Activated CD8-positive, alpha-beta memory T cell treated with anti-CD3 and anti-CD28 coated beads for 1 hour (primary cell): ENCODE measurements at places on chromosomes 7 and 10.

GRCh38 chr7:74275401-74275881, 13.8 kb upstream of the CLIP2 start:
- DNase-seq: no peak

DNA sequence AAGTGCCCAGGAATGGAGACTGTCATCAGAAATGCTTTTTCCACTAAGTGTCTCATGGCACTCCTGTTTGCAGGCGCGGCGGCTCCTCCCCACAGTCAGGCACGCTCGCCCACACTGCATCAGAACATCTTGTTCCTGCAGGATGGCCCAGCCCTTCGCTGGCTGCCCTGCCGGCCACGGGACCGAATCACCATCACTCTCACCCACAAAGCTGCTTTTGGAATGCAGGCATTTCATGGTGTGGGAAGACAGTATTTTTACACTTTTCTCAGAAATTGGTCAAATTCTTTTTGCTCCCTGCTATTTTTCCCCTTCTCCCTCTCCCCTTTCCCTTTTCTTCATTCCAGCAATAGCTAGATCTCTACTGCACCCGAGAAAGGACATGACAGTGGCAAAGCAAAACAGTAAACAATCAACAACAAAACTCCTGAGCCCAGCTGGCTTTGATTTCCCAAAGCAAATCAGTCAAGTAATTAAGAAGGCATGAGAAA, 176.1 kb upstream of the TNS3 start:
- no peak for DNase-seq

DNA sequence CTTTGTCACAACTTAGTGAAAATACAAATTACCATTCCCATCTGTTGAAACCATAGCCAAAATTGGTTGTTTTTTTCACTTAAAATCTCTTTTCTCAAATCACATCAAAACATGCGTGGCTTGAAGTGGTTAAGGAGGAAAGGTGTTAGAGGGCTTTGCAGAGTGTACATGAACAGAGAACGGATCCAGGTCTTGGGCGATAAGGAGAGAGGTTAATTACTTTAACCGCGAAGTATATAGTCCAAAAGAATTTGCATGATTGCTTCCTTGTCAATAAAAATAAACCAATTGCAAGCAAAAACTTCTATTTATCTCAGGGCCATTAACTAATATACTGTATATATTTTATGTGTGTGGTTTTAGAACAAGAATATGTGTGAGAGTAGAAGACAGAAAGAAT, 813.9 kb upstream of the SORCS1 start:
- no peak for DNase-seq

DNA sequence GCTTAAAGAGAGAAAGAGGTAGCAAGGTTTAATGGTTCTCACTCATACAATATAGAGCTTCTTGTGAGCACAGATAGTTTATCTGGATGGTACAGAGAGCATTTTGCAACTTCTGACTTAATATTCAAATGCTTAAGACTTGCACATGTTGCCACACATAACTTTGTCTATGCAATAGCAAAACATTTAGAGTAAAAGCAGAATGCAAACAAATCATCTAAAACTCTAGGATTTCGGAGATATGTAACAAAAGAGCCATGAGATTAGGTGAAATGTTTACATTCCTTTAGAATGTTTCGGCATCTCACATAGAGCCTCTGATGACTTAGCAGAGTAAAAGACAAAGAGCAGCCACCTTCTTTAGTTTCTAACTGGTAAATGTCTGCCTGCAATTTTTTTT, 717.1 kb upstream of the LRRN3 start:
- DNase-seq: no peak

GRCh38 chr7:120054376-120055100, 218.4 kb upstream of the KCND2 start:
- DNase-seq: no peak

DNA sequence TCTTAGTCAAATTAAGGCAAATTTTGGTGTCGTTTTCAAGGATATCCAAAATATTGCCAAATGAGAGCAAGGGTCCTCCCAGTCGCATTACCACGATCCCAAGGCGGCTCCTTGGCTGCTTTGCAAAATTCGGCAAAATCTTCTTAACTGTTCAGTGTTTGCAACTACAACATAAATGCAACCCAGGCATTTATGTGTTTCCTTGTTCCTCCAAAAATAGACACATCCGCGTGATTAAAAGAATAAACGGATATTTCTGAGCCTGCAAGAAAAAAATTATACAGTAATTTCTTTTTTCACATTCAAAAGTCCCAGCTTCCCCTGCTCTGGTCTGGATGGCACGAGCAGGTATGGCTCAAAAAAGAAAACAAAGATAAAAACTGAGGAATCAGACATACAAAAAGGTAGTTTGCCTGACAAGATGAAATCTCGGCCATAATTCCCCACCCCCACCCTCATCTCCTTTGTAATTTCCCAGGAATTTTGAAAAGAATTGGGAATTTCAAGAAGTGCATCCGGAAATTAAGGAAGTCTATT, 6.0 kb downstream of the SKIDA1 start:
- DNase-seq: no peak

DNA sequence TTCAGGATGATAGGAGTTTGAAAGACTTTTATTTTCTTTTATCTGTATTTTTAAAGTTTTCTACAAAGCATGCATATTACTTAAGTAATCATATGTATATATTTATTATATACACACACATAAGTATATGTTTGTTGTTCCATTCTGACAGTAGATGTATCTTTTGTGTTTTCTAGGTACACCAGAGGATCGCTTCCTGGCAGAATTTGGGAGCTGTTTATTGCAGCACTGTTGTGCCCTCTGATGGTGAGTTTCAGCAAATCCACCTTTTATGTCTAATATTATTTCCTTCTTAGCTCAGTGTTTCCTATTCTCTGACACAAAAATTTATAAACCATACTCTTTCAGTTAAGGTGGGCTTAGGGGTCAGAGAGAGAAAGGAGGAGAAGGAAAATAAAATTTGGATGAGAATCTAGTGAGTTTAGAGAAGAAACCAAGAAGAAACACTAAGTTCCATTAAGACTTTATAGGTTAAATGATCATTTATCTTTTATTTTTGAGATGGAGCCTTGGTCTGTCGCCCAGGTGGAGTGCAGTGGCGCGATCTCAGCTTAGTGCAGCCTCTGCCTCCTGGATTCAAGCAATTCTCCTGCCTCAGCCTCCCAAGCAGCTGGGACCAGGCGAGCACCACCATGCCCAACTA, 59.2 kb upstream of the OIT3 start:
- DNase-seq: no peak

DNA sequence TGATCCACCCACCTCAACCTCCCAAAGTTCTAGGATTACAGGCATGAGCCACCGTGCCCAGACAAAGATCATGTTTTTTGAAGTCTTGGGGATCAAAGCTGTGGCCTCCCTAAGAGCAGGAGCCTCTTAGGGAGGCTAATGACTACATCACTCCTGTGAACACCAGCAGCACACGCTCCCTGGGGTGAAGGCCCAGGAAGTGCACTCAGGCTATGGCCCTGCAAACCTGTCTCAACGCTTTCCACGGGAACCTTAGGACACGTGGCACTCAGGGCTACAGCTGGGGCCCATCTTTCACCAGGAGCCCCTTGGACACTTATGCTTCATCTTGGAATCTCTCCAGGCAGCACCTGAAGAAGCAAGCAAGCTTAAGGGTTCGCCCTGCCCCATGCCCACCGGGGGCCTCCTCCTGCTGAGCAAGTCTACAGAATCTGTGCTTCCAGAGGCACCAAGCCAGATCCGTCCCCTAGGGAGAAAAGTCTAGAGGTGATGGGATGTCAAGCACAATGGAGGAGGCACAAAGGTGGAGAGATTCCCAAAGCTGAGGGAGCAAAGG, 18.4 kb downstream of the VSTM4 start:
- DNase-seq: no peak

DNA sequence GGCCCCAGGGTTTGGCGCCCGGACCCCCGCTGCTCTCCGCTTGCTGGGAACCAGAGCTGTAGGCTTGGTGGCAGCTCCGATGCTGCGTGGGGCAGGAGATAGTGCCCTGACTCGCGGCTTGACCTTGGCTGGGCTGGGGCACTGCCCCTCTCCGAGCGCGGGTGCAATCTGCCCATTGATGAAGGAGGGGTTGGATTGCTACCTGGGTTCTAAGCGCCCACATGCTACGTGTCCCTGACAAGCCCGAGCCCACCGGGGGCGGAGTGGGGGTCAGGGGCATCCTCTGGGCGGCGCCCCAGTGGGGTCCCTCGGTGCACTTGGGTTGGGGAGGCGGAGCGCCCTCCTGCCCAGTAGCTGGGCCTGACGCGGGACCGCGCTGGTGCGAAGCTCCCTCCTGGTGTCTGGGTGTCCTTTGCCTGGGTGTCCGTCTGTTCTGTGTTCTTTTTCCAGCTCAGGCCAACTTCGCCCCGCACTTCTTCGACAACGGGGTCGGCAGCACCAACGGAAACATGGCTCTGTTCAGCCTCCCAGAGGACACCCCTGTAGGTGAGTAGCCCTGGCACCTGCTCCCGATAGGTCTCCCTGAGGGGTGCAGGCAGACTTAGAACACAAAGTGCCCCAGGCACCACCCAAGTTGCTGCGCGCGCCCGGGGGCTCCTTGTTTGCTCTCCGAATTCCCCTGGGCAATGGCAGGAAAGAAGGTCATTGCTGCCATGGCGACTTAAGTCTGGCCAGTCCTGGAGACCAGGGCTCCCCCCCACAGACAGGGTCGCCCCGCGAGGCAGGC, 900 bp downstream of the CDHR1 start:
- DNase-seq: no peak

GRCh38 chr10:33828592-33828991, 494.1 kb upstream of the NRP1 start:
- DNase-seq: no peak

GRCh38 chr7:102128303-102128702, 158.4 kb upstream of the SH2B2 start:
- DNase-seq: no peak

DNA sequence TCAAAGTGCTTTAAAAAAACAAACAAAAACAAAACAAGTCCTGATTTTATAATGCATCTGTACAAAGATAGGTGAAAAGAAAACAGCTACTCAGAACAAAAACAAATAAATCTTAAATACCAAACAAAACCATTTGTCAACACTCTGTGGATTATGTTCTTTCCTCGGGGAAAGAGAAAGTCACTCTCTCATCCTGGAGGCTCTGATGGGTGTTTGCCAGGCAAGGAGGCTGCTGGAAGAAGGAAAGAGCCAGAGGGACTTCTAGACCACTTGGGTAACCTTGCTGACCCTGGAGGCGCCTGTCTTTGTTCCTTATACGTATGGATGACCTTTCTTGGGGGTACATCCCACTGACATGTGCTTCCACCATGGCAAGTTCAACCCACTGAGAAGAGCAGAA, 92.8 kb downstream of the ZRANB1 start:
- DNase-seq: no peak

DNA sequence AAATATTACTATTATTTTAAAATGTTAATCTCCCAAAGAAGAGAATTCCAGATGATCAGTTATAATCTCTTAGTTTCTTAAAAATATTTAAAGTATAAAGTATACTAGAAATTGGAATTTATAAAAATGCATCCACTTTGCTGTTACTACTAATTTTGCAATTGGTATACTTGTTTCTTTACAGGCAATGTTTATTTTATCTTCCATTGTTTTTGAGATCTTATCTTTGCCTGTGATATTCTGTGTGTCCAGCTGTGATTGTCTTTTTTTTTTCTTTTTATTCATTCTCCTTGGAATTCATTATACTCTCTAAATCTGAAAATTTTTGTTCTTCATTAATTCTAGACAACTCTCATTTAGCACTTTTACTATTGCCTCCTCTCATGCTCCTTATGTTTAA, 652.6 kb downstream of the TNS3 start:
- DNase-seq: no peak

DNA sequence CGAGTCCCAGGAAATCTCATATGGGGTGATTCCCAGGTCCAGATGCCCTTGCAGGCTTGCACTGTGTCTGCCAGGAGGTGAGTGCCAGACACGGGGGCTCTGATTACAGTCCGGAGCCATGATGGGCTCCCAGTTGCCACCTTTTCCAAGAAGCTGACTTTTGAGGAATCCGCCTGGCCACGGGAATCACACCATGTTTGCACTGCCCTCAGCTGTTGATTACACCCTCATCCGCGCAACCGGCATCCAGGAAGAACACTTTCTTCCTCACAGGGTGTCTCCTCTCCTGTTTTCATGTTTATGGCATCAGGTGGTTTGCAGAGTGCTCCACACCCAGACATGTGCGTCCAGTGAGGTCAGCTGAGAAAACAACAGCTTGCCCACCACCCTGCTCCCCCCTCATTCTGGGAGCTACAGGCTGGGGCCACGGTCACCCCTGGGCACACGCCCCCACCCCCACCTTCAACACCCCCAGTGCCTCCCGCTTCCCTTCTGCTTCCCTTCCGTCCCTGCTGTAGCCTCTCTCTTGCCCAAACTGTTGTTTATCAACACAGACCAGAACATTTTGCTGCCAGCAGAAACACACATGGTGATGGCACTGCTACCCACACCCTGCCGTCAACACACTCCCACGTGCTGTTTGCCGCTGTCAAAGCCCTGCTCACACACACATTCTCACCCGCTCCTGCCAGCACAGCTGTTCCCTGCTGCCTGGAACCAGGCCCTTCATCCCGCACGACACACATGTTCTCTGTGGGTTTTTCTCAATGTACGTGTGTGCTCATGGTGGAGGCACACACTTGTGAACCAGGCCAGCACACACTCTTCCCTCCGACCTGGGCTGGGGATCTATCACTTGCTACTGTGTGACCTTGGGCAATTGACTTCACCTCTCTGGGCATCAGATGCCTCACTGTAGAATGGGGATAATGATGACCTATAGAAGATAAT, 35.8 kb downstream of the DDIT4 start:
- no peak for DNase-seq

- no peak for DNase-seq
Observed at GRCh38 chr7:69699931-69700330, 101.7 kb downstream of the AUTS2 start.

DNA sequence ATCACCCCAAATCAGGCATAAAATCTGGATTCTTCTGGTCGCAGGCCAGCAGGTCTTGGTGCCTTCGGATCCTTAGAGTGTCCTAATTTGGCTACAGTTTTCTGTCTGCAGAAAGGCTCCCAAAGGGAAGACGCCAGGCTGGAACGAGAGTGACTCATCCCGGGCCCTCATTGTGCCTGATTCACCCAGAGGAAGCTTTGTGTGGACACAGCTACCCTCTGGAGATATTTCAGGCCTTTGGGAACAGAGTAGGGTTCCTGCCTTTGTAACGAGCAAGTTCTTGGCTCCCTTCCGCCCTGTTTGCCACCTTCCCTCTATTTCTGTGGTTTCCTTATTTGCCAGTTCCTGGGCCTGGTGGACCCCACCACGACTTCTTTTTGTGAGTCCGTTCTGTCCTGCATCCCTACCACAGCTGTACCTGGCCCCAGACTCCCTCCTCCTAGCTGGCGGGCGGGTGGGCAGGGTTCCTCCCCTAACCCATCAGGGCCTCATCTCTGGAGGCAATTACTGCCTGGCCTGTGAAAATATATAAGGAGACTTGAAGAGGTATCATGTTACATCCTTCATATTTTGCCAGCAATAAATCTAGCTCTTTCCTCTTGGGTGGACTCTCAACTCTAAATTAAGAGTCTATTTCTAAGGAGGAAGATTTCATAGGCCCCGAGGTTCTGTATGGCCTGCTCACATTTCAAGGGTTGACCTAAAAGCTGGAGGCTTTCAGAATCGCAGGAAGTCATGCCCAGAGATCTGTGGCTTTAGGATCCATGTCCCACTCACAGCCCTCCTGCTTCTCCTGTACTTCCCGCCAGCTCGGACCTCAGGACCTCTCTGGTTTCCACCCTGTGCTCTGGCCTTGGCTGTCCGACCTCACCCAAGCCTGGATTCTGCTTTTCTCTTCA, 219.2 kb upstream of the ZNF32 start:
- no peak for DNase-seq
